Stomach (tissue), 19 donors: ENCODE measurements at places on chromosomes 16 and 17. TPM values are rescaled to one million over a fixed set of nuclear protein-coding genes. Genes with fewer than 3 reads are reported as not detected.
A peak's percentile ranks its signal among the peaks of the same experiment; 100 is the strongest.

Gene GPT2
- total RNA-seq: 58.5 TPM

Gene NTN3
- not detected for total RNA-seq

Gene PLCG2
- total RNA-seq: 14.1 TPM

Gene LLGL2
- total RNA-seq: 126 TPM

GRCh38 chr16:2767891-2768290 lies 9.2 kb downstream of the ELOB start:
- no peak for DNase-seq

DNA sequence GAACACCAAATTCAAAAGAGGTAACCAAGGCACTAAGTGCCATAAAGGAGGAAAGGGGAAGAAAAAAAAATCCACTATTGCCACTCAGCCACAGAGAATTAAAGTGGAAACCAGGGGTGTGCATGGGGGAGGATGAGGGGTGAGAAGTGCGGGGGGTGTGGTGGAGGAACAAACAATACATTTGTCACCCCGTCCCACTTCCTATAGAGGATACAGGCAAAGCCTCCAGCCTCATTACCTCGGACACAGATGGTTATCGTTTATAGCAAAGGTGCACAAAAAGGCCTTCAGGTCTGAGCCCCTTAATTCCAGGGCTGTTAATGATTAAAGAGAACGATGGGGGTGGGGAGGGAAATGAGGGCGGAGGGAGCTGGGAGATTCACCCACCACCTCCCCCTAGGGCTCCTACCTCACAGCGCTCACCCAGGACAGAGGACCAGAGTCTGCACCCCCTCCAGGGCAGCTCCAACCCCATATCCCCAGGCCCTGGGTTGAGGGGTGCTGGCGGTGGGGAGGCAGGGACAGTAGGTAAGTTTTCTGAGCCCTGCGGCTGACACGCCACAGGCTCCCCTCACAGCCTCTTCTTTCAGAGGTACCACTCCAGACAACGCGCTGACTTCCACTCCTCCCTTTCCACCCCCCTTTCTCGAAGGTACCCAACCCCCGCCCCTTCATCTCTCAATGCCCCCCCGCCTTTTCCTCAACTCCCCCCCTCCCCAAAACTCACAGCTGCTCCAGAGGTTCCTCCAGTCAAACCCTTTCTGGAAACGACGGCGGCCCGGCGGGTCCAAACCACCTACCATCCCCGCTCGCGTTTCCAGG lies 470 bp downstream of the DCUN1D3 start:
- peak; percentile 75 for DNase-seq

DNA sequence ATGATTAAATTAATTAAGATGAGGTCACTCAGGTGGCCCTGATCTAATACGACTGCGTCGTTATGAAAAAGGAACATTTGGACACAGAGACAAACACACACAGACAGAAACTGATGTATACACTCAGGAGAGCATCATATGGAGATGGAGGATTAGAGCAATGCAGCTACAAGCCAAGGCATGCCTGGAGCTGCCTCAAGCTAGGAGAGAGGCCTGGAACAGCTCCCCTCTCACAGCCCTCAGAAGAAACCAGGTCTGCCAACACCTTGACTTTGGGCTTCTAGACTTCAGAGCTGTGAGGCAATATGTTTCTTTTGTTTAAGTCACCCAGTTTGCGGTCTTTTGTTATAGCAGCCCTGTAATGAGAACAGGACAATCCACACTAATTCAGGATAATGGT lies 318.9 kb downstream of the HS3ST3B1 start:
- DNase-seq: no peak

DNA sequence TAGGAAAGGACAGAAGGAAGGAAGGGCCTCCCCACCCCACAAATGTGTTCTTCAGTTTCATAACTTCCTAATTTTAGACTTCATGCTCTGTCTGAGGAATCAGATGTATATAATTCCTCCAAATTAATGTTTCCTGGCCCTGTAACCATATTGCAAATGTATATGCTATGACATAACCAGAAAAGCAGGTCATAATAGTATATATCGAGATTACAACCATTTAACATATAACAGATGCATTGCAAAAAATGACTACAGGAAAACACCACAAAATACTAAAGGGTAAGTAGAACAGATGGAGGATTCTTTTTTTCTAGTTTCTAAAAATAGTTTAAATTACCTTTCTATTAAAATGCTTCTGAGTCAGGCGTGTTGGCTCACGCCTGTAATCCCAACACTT lies 3.1 kb upstream of the EXOC7 start:
- DNase-seq: no peak

- DNase-seq: no peak
Observed at GRCh38 chr17:21149621-21150020, 22.9 kb downstream of the DHRS7B start.

- DNase-seq: peak; percentile 93
Observed at GRCh38 chr16:1979271-1980029, 1.8 kb downstream of the NOXO1 start.

DNA sequence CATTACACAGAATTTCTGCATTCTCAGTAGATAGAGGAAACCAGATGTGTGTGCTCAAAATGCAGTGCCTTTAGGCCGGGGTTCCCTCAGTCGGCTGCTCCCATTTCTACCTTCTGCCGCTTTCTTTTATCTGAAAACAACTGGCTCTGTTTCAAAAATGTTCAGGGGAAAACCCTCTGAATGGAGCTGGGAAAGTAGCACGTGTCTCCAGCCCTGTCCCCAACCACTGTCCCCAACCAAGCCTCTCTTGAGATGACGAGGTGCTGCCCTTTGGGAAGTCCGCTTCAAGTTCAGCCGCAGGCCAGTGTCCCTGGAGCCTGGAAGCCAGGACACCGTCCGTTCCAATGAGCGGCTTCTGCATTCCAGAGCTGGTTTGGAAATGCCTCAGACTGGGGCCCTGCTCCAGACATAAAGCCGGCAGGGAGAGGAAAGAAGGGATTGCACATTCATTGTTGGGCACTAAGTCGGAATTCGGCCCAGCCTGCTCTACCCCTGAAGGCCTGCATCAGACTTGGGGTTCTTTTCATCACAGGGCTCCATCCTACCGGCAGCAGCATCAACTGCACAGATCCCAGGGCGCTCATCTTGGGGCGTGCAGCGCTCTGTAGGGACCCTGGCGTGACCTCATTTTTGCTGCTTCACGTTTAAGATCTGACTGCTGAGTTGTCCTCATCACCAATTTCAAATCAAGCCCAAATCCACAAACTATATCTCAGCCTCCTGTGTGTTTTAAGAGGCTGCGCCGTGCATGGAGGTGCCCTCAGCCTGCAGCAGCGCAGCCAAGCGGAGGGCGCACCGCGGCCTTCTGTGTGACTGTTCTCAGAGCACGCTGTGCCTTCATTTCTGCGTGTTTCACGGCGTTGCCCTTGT lies 111.3 kb downstream of the BANP start:
- DNase-seq: peak; percentile 43

GRCh38 chr17:59607061-59607460 lies 12.6 kb upstream of the CLTC start:
- no peak for DNase-seq

GRCh38 chr17:50686494-50687199 lies 21.1 kb downstream of the ANKRD40 start:
- peak; percentile 91 for DNase-seq

DNA sequence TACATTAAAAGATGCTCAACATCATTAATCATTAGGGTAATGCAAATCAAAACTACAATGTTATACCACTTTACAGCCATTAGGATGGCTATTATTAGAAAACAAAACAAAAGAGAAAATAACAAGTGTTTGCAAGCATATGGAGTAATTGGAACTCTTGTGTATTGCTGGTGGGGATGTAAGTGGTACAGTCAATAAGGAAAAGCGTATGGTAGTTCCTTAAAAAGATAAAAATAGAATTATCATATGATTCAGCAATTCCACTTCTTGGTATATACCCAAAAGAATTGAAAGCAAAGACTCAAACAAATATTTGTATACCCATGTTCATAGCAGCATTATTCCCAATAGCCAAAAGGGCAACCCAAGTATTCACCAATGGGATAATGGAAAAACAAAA lies 1.4 kb upstream of the CAPNS2 start:
- no peak for DNase-seq

- DNase-seq: no peak
Observed at GRCh38 chr17:69620363-69620762, 205.9 kb downstream of the MAP2K6 start.

DNA sequence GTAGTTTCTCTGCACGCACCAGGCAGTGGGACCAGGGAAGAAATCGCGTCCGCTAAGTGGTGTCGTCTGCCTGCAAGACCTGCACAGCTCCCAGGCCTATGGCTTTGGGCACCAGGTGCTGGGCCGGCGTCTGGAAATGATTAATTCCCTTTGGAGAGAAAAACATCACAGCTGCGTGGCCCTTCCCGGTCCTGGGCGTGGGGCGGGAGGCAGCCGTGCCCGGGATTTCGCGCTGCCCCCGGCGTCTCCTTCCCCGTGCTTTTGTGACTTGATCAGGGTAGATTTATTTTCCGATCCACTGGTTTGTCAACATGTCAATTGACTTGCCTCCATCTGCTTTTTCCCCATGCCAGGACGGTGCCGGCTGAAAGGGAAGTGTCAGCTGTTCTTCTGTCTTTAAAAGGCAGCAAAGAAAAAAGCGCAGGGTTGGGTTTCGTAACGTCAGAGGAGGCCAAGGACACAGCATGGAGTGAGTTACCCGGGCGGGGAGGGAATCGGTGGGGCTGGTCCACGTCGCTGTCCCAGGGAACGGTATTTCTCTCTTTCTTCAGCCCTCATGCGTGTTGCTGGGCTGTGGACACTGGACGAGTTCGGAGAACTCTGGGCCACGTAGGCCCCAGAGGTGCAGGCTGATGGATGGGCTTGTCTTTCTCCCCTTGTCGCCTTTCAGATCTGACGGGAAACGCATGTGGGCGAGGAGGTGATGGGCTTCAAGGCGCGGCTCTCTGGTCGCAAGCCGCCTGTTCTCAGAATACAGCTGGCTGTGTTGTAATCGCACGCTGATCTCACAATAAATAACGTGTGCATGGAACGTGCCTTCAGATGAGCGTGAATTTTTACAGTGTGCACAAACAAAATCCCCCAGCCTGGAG lies 188.1 kb upstream of the ZNF469 start:
- peak; percentile 52 for DNase-seq

DNA sequence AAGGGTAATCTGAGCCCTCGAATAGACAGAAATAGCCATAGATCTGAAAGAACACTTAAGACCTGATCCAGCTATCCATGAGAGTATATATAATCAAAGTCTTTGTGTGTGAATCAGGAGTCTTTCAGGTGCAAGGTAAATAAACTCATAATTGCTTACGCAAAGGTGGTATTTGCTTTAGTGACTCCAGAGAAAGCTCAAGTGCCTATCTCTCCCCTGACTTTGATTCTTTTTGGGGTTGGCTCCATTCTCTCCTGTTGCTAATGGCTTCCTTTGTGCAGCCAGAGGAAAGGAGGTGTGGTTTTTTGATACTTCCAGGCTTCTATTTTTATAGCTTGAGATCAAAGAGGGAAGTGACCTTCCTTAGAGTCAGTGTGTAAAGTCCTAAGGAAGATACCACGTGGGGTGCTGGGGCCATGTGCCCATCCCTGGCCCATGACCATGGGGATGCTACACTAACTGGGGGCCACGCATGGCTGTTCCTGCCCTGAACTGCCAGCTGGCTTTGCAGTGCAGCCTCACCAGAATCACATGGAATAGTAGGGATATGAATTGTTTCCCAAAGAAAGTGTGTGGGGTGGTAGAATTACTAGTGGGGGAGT lies 45.8 kb downstream of the TENT4B start:
- no peak for DNase-seq

DNA sequence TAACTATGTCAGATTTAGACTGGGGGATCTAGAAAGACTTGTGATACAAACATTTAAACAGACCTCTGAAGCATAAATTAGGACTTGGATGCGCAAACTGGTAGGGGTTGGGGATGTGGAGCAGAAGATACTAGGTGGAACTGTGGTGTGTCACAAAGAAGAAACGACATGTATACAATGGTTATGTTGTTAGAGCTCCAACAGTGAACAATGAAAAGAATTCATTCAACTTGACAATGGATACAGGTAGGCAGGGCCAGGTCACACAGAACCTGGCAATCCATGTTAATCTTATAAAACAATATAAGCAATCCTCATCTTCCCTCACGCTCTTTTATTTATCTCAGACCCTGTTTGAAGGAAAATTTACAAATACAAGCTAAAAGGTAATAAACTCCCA lies 102.0 kb downstream of the CDC27 start:
- DNase-seq: no peak
